ENCODE measurements at places on chromosomes 7 and 10.
A peak's percentile ranks its signal among the peaks of the same experiment; 100 is the strongest.

DNA sequence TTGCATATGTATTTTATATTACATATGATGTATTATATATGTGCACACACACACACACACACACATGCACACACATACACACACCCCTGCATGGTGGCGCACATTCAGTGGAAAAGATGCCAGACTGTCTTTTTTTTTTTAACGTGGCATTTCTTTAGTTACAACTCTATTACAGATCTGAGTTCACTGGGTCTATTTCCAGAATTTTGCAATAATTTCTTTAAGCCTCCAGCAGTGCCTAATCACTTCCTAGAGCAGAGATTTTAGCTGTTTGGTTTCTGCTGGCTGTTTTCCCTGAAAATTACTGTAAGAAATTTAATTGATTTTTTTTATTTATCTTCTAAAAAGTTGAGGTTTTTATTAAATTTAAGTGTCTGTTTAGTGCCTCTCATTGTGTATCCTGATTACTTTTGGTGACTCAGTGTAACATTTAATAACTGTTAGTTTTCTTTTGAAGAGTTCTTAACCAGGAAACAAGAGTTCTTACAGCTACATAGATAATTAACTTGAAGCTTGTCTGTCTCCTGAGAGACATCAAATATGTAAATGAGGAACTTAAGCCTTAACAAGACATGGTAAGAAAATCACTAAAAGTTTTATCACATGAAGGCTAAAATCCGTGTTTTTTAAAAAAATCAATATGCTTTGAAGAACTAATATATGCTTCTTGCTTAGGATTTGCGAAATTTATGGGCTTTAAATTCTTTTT is 232.0 kb downstream of the MDFIC start:
- DNase-seq = no peak

DNA sequence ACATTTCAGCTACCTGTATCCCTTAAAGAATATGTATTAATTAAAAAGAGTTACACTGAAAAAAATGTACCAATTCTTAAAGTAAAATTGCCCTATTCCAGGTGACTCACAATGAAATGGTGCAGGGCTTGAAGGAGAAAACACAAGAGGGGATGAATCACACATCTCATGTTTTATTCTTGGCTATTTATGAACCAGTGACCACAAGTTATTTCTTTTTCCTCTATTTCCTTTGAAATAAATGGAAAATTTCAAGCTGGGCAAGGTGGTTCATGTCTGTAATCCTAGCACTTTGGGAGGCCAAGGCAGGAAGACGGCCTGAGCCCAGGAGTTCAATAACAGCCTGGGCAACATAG is 106.8 kb downstream of the UBE2H start:
- no peak for DNase-seq

GRCh38 chr7:1555046-1555812 is 776 bp downstream of the TMEM184A start:
- DNase-seq = peak; percentile 98

DNA sequence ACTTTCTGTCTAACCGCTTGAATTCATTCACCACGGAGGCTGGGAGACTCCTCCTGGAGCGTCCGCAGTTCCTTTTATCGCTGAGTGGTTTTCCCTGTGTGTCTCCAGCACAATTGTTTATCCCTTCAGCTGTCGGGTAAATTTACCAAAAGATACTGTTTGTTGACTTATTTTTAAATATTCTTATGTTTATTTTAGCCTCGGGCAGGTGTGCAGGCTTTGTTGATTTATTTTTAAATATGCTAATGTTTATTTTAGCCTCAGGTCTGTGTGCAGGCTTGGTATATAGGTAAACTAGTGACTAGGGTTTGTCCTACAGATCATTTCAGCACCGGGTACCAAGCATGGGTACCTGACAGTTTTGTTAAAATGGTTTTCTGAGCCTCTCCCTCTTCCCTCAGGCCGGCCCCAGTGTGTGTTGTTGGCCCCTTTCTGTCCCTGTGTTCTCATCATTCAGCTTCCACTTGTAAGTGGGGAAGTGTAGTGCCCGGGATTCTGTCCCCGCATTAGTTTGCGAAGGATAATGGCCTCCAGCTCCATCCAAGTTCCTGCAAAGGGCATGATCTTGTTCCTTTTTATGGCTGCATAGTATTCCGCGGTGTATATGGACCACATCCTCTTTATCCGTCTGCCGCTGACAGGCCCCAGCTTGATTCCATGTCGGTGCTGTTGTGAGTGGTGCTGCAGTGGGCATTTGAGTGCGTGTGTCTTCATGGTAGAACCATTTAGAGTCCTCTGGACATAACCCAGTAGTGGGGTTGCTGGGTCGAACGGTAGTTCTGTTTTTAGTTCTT is 5.3 kb downstream of the GET4 start:
- DNase-seq = no peak

DNA sequence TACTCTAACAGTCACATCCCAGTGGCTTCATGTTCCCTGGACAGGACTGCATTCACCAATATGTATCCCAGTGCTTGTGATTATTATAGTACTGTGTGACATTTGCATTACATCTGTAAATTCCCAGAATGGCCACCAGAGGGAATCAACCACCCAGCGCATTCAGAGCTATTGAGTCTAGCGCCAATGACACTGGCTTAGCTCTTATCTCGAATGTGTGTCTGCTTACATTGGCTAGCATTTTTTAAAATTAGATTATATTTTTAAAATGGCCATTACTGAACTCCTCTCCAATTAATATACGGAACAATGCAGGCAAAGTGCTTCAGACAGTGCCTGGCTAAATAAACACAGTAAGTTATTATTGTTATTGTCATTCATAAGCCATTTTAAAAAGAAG is 36.3 kb downstream of the TRIL start:
- peak; percentile 80 for DNase-seq

Measured in SW480 (cell line).